ENCODE measurements at places on chromosomes 13 and 19.

GRCh38 chr13:36815062-36815461 lies 4.0 kb upstream of the RFXAP start:
- DNase-seq: no peak

DNA sequence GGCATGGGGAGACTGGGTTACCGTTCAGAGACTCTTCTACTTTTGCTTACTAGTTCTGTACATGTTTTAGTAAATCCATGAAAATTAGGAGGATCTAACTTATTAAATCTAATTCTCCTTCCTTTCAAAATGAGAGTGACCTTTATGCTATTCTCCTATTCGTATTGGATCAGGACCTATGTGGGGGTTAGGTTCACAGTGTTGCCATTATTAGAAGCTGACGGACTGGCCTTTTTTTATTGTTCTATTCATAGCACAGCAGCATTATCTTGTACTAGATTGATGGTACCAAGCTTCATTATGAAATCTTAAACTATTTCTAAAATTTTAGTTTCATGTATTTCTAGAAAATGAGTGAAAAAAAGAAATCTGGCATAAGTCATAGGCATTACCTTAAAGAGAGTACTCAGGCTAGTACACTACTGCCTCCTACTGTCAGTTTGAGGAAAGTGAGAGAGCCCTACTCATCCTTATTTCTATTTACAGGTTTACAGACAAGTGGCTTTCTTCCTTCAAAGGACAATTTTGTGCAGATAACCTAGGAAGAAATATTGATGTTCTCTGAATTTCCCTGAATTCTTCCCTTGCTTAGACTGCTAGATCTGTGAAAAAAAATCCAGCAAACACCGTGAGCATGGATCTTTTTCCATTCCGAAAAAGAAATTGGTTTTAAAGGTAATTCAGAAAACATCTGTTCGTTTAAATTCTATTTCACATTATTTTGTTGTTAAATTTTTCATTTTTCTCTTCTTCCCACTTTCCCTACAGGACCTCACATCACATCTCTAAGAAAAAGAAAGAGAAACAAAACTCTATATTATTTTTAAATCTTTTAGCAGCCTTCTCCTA lies 485.5 kb downstream of the DIAPH3 start:
- peak; percentile 29 for DNase-seq

GRCh38 chr19:6058518-6059201 lies 51.6 kb downstream of the RFX2 start:
- DNase-seq: no peak

- DNase-seq: no peak
Observed at GRCh38 chr13:37014609-37015008, 14.0 kb downstream of the EXOSC8 start.
